ENCODE measurements at places on chromosomes 5 and 9.

DNA sequence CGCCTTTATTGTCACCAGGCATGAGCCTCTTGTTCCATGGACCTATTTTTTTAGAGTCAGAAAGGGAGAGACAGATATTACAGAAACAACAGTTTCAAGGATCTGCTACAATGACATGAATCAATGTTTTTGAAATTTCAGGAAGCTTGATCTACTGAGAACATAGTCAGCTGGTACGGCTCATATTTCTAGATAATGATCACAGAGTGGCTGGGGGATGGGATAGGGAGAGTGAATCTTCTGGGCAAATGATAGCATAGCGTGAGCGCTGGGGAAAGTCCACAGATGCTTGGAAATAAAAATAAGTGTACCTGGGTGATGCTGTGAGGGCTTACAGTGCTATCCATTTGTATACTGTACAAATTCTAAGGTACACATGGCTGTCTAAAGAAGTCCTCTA lies 340.4 kb downstream of the EBF1 start:
- H3K27me3 ChIP-seq, result no peaks in the 10 kb centered on the region
- H3K4me1 ChIP-seq, result no peaks in the 10 kb centered on the region
- H3K27ac ChIP-seq, result no peak overlapping the region
- H3K36me3 ChIP-seq, result no peaks in the 10 kb centered on the region

DNA sequence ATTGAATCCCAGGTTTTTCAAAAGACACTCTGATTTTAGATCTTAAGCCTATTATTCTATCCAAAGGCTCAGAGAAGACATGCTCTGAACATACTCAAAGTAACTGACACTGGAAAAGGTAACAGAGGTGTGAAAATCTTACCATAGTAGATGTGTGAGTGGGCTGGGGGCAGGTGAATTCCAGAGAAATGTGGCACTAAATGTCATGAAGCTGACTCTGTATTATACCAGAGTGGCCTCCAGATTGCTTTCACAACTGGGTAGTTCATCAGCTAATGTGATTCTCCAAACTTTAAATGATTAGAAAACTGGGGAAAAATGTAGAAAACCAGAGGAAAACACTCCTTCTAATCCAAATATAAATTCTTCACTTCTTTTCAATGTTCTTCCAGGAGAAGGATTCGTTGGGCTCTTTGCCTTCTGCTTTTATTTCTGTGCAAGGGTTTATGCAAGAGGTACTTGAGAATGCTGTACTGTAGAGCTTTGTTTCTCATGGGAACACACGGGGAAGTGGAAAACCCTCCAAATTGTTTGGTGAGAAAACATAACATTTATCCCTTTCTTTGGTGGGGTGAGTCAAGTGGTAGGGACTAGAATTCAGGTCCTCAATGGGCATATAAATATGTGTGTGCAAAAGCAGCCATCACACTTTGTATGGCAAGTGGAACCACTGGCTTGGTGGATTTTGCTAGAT lies at the start of gene SCGB3A2:
TSS of gene SCGB3A2 (plus strand) at position 646 of the 694 bp plus-strand sequence. CDS start 93 bp downstream, outside the sequence.
- no peak within 1 kb of the TSS for H3K27ac ChIP-seq
- no peaks in the 10 kb centered on the region for H3K36me3 ChIP-seq
- H3K27me3 ChIP-seq, result no peaks in the 10 kb centered on the region
- no peak for DNase-seq

GRCh38 chr5:10607023-10607665 lies 43.3 kb downstream of the ANKRD33B start:
- peaks cover 6% of the 10 kb centered on the region for H3K4me1 ChIP-seq
- H3K4me3 ChIP-seq, result peak overlapping the region; percentile 2
- H3K36me3 ChIP-seq, result no peaks in the 10 kb centered on the region
- H3K27ac ChIP-seq, result peak overlapping the region; percentile 53
- DNase-seq, result no peak

- no peak overlapping the region for H3K4me3 ChIP-seq
- H3K4me1 ChIP-seq, result peaks cover 56% of the 10 kb centered on the region
- DNase-seq, result no peak
- peak overlapping the region; percentile 86 for H3K27ac ChIP-seq
These were observed 52.8 kb downstream of the CAST start for GRCh38 chr5:96714951-96715451.

- H3K27ac ChIP-seq, result no peak overlapping the region
- peaks cover 8% of the 10 kb centered on the region for H3K4me1 ChIP-seq
- peak; percentile 74 for DNase-seq
- H3K4me3 ChIP-seq, result no peak overlapping the region
- H3K36me3 ChIP-seq, result no peaks in the 10 kb centered on the region
These were observed 136.9 kb downstream of the SIL1 start for GRCh38 chr5:139061274-139061673.

GRCh38 chr5:56450766-56451165 lies 217.6 kb upstream of the ANKRD55 start:
- DNase-seq, result no peak
- H3K4me3 ChIP-seq, result no peak overlapping the region
- no peaks in the 10 kb centered on the region for H3K27me3 ChIP-seq
- H3K27ac ChIP-seq, result no peak overlapping the region

Measured in upper lobe of right lung (tissue), 1 donor.